ENCODE measurements at places on chromosomes 16 and 17.

- DNase-seq = peak; percentile 77
Observed at GRCh38 chr17:28549236-28550132, 2.9 kb downstream of the UNC119 start.

- no peak for DNase-seq
Observed at GRCh38 chr17:72788950-72789585, 303.4 kb downstream of the SLC39A11 start.

GRCh38 chr17:76440751-76441362 is 12.1 kb downstream of the UBE2O start:
- DNase-seq = no peak

- no peak for DNase-seq
Observed at GRCh38 chr17:60548990-60549389, 22.9 kb upstream of the APPBP2 start.

GRCh38 chr17:19313746-19314651 is 48.5 kb downstream of the B9D1 start:
- DNase-seq = no peak

DNA sequence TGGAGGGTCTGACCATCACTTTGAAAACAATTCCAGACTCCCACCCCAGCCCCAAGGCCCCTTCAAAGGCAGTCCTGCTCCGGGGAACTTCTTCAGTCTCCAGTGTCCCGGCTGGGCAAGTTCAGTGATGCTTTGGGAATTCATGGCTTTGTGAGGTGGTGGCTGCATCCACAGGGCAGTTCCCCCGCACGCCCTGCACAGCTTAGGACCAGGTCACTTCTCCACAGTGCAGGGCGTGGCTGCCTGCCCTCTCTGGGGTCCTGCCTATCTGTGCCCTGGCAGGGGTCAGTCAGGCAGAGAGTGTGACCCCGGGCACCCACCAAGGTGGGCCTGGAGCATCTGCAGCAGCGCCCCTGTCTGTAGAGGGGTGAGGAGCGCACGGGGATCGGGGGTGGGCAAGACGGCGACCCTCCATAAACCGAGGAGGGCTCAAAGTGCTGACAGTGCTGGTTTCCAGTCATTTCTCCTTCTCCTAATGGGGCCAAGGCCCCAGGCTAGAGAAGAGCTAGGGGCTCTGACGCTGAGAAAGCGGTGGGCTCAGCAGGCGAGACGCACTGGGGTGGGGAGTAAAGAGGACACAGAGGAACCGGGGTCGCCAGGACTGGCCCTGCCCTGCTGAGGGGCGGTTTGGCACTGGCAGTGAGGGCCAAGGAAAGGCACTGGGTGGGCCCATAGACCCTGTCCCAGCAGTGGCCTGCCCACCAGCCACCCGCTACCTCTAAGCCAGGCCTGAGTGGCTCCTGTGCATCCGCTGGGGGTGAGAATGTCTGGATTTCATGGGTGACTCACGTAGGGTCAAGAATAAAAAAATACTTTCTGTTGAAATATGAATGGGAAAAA is 4.2 kb upstream of the ARHGAP27 start:
- DNase-seq = no peak

DNA sequence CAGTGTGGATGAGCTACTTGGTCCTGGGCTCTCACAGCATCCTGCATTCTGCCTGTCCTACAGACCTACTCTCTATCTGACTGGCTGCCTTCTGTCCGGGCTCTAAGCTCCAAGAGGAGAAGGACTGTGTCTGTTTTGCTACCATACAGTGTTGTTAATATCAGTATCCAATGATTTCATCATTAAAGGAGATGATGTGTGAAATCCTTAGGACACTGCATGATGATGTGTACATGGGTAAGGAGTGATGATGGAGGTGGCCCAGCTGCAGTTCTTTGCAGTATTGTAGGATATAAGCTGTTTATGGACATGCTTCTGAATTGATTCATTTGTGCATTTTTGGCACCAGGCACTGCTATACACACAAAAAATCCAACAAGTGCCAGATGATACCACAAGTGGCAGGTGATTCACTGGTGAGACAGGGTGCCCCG is 536.9 kb upstream of the CDH11 start:
- DNase-seq = no peak

DNA sequence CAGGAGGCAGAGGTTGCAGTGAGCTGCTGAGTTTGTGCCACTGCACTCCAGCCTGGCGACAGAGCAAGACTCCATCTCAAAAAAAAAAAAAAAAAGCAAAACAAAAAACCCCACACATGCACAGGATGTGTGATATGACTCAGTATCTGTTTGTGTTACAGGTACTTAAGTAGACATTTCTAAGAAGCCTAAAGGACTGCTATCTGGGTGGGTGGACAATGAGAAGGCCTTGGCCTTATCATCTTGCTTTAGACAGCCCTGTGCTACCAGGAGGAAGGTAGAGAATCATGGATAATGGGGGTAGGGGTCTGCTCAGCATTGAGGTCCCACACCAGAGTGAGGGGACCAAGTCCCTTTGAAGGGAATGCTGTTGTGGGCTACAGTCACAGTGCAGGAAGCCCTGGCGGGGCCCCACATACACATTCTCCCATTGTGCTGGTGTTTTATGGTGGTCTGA is 26.7 kb downstream of the PLD6 start:
- peak; percentile 71 for DNase-seq

- peak; percentile 56 for DNase-seq
Observed at GRCh38 chr17:76791053-76791980, 53.4 kb downstream of the MFSD11 start.

- no peak for DNase-seq
Observed at GRCh38 chr17:31085563-31085962, 9.2 kb upstream of the NF1 start.

GRCh38 chr16:71491054-71491453 is 1.9 kb upstream of the ZNF19 start:
- no peak for DNase-seq

DNA sequence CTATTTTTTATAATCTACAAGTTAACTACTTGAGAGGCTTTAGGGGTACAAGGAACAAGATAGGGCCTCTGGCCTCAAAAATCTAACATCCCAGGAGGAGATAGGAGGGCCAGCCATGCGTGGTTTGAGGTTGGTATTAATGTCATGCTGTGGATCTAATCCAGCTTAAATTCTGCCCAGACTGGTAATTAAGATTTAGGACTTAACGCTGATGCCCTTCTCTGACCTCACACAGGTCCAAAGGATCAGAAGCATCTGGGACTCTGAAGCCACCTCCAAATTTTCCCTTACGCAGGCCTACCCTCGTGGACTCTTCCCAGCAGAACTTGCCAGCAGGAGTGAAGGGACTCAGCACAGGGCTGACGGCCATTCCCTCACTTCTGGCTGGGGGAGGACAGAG is 15.1 kb downstream of the SLC6A4 start:
- no peak for DNase-seq

DNA sequence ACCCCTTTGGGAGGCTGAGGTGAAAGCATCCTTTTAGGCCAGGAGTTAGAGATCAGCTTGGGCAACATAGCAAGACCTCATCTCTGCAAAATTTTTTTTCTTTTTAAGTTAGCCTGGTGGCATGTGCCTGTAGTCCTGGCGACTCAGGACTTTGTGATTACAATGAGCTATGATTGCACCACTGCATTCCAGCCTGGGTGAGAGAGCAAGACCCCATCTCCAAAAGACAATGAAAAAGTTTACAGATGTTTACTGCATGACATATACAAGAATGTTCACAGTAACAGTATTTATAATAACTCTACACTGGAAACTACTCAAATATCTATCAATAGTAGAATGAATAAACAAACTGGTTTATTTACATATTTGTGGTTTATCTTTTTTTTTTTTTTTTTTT is 33.1 kb upstream of the CCL22 start:
- no peak for DNase-seq

DNA sequence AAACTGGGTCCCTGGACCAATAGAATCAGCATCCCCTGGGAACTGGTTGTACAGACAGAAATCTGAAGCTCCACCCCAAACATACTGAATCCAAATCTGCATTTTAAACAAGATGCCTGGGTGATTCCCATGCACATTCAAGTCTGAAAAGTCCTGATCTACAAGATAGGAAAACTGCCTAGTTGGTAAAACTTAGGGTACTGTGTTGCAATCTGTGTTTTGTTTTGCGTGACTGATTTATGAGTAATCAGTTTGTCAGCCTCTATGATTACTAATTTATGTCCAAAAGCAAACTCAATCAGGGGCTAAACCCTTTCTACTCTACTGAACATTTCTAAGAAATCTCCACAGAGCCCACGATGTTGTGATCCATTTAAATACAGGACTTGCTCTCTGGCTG is 103.8 kb downstream of the YPEL2 start:
- DNase-seq = peak; percentile 89

GRCh38 chr17:39131616-39132015 is 19.8 kb downstream of the PLXDC1 start:
- no peak for DNase-seq

DNA sequence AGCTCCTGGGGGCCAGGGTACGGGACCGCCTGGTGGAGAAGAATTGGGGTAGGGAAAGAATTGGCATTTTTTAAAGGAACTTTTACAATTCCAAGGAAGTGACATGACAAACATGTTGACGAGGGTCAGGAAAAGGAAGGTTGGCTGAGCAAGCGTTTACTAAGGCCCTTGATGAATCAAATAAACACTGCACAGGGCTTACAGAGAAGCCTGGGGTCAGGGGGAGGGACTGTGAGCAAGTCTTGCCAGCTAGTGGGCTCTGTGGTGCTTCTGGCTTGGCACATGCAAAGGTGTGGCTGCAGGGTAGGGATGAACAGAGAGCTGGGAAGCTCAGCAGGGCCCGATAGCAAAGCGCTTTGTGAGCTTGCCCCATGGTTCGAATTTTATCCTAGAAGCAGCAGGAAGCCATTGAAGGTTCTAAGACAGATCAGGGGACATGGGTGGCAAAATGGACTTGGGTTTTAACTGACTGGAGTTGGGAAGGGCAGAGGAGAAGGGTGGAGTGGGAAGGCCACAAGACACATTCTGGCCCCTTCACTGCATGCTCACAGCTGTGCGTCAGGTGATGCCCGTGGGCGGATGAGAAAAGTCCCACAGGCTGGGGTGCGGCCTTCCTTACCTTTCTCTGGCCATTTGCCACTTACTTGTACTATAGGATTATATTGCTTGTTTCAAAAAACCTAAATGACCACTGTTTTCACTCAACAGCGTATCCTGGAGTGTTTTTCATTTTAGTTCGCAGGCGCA is 117.8 kb downstream of the SOCS1 start:
- DNase-seq = no peak

- DNase-seq = no peak
Observed at GRCh38 chr16:84749815-84750214, 50.0 kb downstream of the USP10 start.

- DNase-seq = no peak
Observed at GRCh38 chr16:77214411-77215138, 15.4 kb downstream of the SYCE1L start.

DNA sequence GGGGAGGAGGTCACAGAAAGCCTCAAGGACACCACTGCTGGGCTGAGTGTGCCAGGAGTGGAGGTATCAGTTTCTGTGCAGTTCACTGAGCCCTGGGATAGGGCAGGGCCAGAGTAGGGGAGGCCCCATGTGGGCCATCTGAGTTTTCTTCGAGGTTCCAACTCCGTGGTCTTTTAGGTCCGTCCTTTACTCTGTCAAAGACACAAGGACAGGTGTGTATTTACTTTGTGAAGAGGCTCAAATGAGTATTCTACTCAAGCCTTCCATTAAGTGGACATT is 59.5 kb downstream of the USP22 start:
- no peak for DNase-seq

DNA sequence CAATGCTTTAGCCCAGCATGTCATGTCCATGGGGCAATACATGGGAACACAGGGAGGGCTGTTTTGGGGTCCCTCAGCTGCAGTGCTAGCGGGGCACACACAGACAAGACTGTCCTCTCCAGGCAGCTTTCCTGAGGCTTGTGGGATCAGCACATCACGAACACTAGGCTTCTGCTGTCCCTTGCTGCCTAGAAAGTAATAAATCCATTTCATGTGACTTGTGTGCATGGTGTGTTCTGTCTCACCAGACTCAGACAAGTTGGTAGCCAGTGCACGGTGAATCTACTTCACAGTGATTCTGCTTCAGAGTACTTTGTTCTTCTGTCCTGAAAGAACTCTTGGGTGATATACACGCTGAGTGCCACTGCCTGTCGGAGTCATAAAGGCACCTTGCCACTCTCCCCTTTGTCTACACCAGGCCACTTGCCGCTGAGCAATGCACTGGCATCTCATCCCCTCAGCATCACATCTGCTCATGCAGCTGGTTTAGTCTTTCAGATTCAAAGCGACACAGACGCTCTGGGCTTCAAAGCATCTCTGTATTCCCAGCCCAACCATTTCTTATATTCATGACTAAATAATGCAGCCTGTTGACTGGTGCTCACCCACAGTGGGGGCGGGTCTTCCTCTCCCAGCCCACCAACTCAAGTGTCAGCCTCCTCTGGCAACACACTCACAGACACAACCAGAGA is 95.2 kb upstream of the COX10 start:
- DNase-seq = no peak

- DNase-seq = no peak
Observed at GRCh38 chr16:49530427-49530970, 156.9 kb downstream of the C16orf78 start.

DNA sequence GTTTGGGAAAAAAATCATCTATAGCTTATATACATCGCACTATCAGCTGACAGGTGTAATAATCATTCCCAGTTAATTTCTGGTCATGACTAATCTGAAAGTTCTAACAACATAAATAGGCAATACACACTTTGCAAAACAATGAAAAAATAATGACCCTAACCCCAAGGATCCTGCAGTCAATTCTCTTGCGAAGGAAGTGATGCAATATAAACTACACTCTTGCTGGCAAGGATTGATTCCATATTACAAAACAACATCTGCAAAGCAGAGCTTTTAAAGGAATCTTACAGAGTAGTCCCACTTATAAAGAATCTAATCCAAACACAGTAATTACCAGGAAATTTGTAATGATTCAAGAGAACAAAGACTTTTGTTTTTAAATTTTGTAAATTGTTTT is 73.4 kb downstream of the MYO1D start:
- DNase-seq = no peak

DNA sequence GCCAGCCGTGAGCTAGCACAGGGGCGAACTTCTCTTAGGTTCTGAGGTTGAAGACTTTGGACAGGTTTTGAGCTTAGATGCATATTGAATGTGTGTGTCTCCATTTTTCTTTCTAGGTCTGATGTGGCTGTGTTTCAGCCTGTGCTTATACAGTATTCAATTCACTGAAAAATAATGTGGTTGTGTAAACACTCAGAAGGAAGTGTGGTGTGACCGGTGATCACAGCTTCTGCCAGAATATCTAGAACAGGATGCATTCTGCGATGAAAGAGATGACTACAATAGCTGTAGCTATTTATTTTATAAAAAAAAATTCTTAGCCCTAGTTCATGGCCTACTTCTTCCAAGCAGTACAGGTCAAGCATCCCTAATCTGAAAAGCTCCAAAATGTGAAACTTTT is 64.4 kb downstream of the MAP2K6 start:
- no peak for DNase-seq

- DNase-seq = no peak
Observed at GRCh38 chr17:50323060-50323459, 22.9 kb upstream of the XYLT2 start.

DNA sequence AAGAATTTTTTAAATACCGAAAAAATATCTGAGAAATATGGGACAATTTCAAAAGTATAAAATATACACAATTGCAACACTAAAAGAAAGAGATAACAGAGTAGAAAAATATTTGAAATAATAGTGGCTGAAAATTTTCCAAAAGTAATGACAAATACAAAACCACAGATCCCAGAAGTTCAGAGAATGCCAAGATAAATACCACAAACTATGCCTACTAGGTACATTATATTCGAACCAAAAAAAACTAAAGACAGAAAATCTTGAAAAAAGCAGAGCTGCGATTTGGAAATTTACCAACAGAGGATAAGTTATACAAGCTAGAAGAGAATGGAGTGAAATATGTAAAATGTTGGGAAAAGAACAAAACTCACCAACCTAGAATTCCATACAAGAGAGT is 191.3 kb upstream of the ELAC2 start:
- DNase-seq = no peak

Data from activated CD4-positive, alpha-beta T cell treated with anti-CD3 and anti-CD28 coated beads, Interleukin-2, amount 50 U/mL, for 16 hours (primary cell).